NCI-H1417 (cell line): ENCODE measurements at places on chromosomes 11 and 22.

- no peak for DNase-seq
Measured at GRCh38 chr22:31584804-31585160, 77.2 kb downstream of the PISD start.

- no peak for DNase-seq
Measured at GRCh38 chr22:35465109-35465701, 65.3 kb downstream of the MCM5 start.

- no peak for DNase-seq
Measured at GRCh38 chr11:35344681-35345574, 74.4 kb downstream of the SLC1A2 start.

DNA sequence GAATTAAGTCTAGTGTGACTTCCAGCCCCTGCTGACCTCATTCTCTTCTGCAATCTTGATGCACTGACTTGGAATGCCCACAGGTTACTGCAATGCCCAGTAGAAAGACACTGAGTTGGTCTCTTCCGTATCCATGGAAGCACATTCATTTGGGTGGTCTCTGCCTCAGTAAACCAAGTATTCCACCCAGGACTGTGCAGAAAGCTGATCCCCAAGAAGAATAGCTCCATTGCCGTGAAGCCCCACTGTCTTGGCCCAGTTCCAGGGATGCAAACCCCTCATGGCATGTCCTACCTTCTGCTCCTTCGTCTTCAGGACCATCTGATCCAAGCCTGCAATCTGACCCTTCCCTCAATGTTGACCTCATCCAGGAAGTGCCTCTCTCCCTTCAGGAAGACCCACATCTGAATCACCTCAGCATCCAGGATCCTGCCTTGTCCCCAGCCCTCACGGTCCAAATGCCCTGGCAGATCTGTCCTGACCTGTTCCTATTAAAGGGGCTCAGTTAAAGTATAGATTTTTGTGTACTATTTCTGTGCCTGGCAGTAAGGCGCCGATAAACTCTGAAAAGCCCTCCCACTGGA is 425.8 kb downstream of the SOX6 start:
- DNase-seq, result no peak

DNA sequence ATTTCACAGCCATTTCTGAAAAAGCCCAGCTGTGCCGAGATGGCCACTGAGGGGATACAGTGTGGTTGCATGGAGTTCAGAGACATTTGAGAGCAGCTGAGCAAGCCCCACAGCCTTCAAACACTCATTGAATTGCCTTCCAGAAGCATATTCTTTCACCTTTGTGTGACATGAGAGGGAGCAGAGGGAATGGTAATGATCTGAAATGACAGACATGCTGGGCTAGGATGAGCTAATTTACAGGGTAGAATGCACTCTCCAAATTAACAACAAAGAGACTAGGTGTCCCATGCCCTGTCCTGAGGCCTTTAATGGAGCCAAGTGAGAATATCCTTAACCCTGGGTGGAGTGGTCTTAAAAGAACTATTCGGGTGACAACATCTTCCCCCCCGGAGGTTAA is 585.4 kb downstream of the NELL1 start:
- no peak for DNase-seq

GRCh38 chr11:14956111-14956510 is 16.0 kb downstream of the CALCA start:
- no peak for DNase-seq

- no peak for DNase-seq
Measured at GRCh38 chr22:37940698-37941376, 12.6 kb downstream of the C22orf23 start.

GRCh38 chr11:124174001-124174583 is 9.1 kb upstream of the OR10D3 start:
- peak; percentile 99 for DNase-seq

DNA sequence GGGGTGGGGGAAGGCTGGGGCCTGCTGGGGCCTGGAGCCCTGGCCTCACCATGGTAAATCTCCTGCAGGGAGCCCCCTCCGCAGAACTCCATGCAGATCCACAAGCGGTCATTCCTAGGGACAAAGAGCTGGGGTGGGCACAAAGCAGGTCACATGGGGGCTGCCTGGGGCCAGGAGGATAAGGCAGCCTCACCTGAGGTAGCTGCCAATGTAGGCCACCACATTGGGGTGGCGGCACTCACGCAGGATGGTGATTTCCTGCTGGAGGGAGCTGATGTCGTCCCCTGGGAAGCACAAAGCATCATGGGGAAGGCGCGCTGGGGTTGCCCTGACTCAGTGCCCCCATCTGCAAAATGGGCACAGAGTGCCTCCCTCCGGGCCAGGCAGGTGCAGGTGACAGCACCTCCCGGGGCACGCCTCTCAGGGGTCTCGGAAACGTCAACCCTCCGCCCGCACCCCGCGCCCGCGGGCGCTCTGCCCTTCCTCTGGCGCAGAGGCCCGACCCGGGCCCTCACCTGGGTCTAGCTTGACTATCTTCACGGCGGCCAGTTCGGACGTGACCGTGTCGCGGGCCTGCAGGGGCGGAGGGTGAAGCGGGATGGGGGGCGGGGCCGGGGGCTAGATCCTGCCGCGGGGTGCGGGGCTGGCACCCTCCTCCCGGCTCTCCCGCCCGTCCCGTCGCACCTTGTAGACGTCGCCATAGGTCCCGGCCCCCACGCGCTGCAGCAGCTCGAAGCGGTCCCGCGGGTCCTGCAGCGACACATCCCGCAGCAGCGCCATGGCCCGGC is 450 bp downstream of the MAP4K2 start:
- no peak for DNase-seq

GRCh38 chr22:31036671-31037550 is 44.2 kb upstream of the SMTN start:
- DNase-seq, result no peak

- DNase-seq, result no peak
Measured at GRCh38 chr22:32076761-32077084, 33.7 kb downstream of the SLC5A1 start.

- DNase-seq, result no peak
Measured at GRCh38 chr11:70493891-70494290, 95.6 kb downstream of the CTTN start.

GRCh38 chr11:64987998-64988854 is 8.5 kb downstream of the BATF2 start:
- no peak for DNase-seq

DNA sequence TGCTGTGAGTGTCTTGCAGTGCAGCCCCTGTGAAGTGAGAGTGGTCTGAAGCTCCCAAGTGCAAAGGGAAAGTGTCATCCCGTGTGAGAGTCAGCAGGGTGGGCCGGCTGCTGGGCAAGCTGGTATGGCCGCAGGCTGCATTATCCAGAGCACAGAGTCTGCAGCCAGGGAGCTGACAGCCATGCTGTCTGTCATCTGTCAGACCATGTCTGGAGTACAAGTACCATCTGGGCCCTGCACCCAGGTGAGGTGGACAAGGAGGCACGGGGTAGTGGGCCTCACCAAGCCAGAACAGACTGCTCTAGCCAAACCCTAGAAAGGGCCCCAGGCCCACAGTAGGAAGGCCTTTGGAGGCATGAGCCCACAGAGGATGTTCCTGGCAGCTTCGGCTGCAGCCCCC is 20.2 kb downstream of the LMO1 start:
- DNase-seq, result no peak

GRCh38 chr22:27596133-27596870 is 205.3 kb downstream of the MN1 start:
- no peak for DNase-seq

GRCh38 chr22:23281406-23282088 is 101.2 kb downstream of the BCR start:
- DNase-seq, result peak; percentile 78

DNA sequence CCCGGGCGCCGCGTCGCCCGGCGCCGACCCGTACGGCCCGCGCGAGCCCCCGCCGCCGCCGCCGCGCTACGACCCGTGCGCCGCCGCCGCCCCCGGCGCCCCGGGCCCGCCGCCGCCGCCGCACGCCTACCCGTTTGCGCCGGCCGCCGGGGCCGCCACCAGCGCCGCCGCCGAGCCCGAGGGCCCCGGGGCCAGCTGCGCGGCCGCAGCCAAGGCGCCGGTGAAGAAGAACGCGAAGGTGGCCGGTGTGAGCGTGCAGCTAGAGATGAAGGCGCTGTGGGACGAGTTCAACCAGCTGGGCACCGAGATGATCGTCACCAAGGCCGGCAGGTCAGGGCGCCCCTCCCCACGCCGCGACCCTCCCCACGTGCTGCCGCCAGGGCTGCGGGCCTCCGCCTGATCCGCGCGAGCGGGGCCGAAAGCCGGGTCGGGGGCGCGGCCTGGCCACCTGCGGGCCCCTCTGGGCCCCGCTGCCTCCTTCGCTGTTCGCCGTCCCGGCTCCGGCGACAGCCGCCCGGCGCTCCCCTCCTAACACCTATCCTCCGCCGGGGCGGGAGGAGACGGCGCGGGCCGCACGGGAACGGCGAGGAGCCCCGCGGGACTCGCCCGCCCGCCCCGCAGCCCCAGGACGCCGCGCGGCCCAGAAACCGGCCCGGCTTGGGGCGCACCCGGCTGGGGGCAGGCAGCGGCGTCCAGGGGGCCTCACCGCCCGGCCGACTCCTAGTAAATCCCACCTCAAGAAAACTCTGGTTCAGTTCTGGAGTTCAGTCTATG is 560 bp downstream of the TBX1 start:
- DNase-seq, result peak; percentile 24

DNA sequence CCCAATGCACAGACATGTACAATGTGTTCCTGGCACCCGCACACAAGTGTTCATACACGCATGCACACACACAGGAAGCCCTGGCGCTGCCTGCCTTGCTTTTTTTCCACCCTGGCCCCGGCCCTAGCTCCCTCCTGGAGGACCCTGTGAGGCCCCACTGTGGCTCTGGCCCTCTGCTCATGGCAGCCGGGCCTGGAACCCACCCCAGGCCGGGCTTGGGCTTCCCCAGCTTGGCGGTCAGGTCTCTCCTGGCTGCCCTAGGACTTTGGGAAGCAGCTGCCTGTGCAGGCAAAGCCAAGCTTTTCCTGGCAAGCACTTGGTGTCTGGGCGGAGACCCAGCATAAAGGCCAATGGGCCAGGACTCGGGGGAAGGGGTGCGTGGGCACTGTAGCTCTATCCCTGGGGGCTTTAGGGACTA is 30.5 kb downstream of the CD82 start:
- DNase-seq, result no peak

- no peak for DNase-seq
Measured at GRCh38 chr22:30245985-30246813, at the start of gene LIF. Gene LIF, minus strand, starts transcription at chr22:30246759. Its CDS starts 64 bp downstream, at chr22:30246695.

- no peak for DNase-seq
Measured at GRCh38 chr11:79201677-79202347, 239.0 kb downstream of the TENM4 start.

- no peak for DNase-seq
Measured at GRCh38 chr11:43135966-43136534, 175.7 kb upstream of the API5 start.

- DNase-seq, result no peak
Measured at GRCh38 chr22:19510919-19511341, 13.3 kb downstream of the CLDN5 start.

DNA sequence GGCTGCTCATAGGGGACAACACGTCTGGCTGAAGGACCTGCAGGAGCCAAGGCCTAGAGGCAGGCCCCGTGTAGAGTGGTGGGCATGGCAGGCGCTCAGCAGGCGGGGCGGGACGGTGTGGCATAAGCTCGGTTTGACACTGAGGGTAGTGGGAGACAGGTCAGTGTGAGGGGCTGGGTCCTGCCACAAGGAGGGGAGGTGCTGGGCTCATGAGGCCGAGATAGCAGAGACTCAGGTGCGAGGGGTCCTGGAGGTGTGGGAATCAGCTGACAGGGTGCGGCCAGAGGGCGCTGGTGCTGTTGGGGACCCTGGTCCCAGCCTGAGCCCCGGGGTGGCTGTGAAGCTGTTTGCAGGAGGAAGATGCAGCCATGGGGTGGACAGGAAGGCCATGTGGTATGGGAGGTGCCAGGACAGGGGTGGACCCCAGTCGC is 6.7 kb downstream of the SLC22A12 start:
- no peak for DNase-seq

- no peak for DNase-seq
Measured at GRCh38 chr11:47533690-47534151, 19.2 kb downstream of the CELF1 start.

DNA sequence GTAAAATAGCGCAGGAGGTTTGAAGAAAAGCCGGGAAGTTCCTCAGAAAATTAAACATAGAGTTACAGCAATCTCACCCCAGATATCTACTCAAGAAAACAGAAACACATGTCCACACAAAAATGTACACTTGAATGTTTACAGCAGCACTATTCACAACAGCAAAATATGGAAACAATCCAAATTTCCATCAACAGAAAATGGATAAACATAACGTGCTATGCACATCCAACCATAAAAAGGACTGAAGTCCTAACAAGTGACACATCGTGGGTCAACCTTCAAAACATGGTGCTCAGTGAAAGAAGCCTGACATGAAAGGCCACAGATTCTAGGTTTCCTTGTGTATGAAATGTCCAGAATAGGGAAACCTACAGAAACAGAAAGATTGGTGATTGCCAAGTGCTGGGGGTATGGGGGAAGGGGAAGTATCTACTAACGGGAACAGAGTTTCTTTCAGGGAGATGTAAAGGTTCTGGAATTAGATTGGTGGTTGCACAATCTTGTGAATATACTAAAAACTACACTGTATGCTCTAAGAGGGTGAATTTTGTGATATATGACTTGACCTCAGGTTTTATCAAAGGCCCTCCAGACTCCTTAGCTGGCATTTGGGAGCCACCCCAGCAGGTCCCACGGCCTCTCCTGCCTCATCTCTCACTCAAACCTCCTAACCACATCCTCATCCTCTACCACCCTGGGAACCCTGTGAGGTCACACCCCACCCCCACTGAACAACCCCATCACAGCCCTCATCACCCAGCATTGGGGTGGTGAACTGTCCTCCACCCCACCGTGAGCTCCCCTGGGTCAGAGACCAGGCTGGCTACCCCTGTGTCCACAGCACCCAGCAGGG is 69.2 kb upstream of the PRR5 start:
- DNase-seq, result no peak

GRCh38 chr11:99098258-99098657 is 77.5 kb downstream of the CNTN5 start:
- DNase-seq, result no peak
